ENCODE measurements at places on chromosomes 16 and 17.

DNA sequence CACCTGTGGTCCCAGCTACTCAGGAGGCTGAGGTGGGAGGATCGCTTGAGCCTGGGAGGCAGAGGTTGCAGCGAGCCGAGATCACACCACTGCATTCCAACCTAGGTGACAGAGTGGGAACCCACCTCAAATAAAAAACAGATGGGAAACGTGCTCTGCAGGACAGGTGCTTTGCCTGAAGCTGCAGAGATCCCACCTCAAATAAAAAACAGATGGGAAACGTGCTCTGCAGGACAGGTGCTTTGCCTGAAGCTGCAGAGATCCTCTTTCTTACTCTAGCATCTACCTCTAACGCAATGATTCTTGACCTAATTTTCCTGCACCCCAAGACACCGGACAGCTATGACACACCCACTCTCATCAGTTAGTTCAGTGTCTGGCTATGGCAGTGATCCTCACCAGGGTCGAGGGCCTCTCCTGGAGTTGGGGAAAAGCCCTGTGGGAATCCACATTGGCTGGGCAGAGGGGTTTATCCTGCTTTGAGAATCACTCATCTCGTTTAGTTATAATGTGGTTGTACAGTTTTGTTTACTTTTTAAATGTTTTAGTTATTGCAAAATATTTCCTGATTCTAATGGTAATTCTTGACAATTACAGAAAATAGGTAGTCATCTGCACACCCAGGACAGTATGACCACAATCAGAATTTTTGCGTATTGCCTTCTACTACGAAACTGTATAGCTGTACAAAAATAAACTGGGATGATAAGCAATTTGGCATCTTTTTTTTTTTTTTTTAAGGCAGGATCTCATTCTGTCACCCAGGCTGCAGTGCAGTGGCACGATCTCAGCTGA lies 11.4 kb downstream of the VPS53 start:
- peak; percentile 69 for DNase-seq

- DNase-seq, result no peak
Observed at GRCh38 chr17:48406936-48407567, 23.0 kb downstream of the SKAP1 start.

DNA sequence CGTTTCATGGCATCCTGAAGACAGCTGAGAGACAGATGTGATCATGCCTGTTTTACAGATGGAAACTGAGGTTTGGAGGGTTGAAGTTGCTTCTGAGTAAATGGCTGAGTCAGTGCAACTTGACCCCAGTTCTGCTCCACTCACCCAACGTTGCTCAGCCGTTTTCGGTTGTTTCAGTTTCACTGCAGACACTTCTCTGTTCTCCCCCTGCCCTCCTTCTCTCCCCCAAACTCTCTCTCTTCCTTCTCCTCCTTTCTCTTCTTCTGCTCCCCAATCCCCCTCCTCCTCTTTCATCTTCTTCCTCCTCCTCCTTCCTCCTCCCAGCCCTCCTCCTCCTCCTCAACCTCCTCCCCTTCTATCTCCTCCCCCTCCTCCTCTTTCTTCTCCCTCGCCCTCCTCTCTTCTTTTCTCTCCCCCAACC lies 9.4 kb upstream of the CEP20 start:
- no peak for DNase-seq

- DNase-seq, result no peak
Observed at GRCh38 chr16:49528060-49528865, 154.7 kb downstream of the C16orf78 start.

GRCh38 chr16:53091466-53092211 lies 36.8 kb downstream of the CHD9 start:
- DNase-seq, result no peak

- no peak for DNase-seq
Observed at GRCh38 chr16:65120831-65121721, 787 bp downstream of the CDH11 start.

DNA sequence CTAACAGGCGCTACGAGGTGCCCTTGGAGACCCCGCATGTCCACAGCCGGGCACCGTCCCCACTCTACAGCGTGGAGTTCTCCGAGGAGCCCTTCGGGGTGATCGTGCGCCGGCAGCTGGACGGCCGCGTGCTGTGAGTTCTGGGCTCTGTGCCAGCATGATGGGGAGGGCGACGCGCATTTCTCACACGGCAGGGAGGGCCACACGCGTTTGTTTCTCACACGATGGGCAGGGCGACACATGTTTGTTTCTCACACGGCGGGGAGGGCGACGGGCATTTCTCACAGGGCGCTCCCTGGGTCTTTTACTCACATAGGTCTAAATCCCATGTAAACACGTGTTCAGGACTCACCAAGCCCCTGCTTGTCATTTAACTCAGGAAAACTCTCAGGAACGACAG lies 4.4 kb downstream of the GAA start:
- DNase-seq, result peak; percentile 73

GRCh38 chr16:82761236-82761635 lies 134.5 kb downstream of the CDH13 start:
- no peak for DNase-seq

GRCh38 chr17:11803231-11803969 lies 193.9 kb downstream of the ZNF18 start:
- DNase-seq, result no peak

DNA sequence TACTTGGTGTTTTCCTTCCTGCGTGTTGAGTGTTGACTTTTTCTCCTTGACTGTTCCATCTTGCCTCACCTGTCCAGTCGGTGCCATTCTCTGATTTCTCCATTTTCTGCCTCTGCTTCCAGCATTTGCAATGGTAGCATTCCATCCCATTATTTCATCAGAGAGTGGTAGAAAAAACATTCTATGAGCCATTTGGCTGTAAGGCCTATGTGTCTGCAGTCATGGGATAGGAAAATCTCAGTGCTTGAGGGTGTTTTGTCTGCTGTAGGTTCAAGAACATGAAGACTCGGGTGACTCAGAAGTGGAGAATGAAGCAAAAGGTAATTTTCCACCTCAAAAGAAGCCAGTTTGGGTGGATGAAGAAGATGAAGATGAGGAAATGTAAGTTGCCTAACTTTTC lies 2.7 kb downstream of the UTP18 start:
- DNase-seq, result no peak

GRCh38 chr17:36653856-36654255 lies 52.5 kb downstream of the MRM1 start:
- no peak for DNase-seq

DNA sequence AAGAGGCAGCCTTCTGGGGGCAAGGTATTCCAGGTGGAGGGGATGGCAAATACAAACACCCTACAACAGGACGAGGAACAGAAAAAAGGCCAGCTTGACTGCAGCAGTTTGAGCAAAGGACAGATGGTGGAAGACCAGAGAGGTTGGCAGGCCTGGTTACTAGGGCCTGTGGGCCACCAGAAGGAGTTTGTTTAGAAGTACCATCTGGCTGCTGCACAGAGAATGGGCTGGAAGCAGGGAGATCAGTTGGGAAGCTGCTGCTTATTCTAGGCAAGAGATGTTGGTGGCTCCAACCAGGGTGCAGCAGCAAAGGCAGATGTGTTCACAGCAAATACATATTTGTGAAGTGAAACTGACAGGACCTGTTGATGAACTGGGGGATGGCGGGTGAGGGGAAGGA lies 2.9 kb upstream of the YPEL2 start:
- DNase-seq, result peak; percentile 15

GRCh38 chr17:640436-640835 lies 74.2 kb downstream of the VPS53 start:
- no peak for DNase-seq

- peak; percentile 66 for DNase-seq
Observed at GRCh38 chr17:78342449-78343186, 17.3 kb downstream of the SOCS3 start.

DNA sequence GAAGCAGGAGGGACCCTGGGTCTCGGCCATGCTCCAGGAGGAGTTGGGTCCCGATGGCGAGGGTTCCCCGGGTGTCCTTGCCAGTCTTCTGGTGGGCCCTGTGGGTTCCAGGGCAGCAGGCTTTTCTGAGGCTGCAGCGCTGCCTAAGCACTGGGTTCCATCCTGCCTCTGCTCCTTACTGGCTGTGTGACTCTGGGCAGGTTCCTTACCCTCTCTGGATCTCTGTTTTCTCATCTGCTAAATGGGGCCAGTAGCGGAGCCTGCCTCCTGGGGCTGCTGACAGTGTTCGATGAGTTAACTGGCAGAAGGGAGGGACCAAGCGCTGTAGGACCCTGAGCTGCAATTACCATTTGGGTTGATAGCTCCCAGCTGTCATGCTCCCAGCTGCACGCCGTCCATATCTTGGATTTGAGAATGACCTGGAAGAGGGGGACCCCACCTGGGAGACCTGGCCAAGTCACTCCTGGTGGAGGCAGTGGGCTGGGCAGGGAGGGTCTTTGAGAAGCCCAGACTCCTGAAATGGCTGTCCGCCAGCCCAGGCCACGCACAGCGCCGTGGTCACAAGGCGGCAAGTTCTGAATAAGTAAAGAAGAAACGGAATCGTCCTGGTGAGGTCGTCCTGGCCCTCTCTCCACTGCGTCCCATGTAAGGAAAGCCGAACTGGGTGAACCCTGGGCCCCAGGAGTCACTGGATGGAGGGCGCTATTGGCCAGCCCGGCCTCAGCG lies 47.2 kb upstream of the GSE1 start:
- DNase-seq, result no peak

DNA sequence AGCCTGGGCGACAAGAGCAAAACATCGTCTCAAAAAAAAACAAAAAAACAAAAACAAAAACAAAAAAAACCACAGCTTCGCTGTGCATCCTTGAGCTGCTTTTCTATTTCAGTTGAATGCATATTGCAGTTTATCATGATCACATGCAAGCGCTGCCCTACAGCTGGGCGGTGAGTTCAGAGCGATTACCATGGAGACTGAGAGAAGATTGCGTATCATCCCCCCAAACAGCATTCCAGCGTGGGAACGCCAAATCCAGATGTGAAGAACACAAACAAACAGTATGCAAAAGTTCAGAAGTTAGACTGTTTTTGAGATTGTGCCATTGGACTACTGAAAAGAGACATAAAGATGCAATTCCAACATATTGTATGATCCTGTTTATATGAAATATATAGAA lies 15.1 kb upstream of the SLC52A1 start:
- no peak for DNase-seq

DNA sequence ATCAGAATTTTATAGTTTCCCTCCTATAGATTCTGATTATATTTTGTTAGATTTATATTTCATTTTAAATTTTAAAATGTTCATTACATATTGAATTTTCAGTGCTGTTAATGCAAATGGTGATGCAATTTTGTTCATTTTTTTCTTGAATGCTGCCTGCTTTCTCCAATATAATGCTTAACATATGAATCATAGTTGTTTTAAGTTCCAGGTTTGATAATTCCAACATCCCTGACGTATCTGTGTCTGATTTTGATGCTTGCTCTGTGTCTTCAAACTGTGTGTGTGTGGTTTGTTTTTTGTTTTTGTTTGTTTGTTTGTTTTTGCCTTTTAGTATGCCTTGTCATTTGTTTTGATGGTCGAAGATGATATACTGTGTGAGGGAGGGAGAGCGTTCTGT lies 134.7 kb upstream of the ELAC2 start:
- no peak for DNase-seq

- DNase-seq, result no peak
Observed at GRCh38 chr16:60150907-60151306, 1416.8 kb upstream of the GOT2 start.

DNA sequence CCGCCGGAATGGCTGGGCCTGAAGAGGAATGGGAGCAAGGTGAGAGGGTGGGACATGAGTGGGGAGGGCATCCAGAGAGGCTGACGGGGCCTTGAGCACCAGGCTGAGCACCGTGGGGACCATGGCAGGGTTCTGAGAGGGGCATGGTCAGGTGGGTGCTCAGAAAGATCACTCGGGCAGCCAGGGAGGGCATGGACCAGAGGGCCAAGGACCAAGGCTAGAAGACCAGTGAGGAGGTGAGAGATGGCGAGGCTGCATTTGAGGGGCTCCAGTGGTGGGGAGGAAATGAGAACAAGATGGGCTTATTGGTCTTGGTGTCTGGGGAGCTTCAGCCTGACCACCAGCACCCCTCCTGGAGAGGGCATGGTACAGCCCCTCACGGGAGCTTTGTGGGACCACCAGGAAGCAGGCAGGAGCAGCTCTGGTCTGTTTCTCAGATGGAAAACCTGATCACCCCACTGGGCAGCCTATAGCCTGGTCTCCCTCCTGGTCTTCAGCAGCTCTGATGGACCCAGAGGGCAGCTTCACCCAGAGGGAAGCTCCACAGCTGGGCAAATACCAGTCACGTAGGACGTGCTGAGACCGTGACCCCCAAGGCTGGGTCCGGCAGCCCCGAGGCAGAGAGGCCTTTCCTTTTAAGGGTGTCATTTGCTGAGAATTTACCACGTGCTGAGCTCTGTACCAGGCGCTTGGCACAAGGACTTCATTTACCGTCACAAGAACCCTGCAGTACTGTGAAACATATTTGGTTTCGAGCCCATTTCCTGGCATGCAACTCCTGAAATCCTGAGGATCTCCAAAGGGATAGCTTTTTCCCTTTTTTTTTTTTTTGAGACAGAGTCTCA lies 11.4 kb upstream of the NCBP3 start:
- no peak for DNase-seq

DNA sequence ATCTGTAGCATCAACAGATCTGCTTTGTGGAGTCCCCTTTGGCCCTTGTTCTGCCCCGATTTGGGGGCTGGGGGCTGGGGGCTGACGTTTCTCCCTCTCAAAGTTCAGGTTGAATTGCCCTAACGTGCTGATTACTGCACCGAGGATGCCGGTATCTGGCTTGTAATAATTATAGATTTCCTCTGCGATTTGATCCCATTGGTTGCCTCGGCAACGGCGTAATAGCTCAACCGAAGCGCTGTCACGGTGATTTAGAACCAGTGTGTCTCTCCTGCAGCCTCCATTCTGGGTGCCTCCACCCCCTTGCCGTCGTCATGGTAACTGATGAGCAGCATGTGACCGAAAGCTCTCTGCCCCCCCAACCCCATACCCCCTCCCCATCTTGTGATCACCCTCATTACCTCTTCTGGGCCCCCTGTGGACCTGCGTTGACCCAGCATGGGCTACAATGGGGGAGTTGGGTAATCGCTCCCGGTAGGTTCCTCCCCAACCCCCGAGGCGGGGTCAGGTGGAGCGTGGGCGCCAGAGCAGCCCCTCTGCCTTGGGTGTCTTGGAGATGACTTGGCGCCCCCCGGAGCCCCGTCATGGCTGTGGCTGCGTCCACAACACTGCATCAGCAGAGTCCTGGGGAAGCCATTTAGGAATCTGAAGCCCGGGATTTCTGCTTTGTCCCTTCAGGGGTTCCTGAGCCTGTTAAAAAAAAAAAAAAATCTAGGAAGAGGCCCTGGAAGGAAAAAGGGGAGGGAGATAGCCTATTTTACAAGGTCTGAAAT lies 38.4 kb downstream of the ABAT start:
- DNase-seq, result peak; percentile 62

DNA sequence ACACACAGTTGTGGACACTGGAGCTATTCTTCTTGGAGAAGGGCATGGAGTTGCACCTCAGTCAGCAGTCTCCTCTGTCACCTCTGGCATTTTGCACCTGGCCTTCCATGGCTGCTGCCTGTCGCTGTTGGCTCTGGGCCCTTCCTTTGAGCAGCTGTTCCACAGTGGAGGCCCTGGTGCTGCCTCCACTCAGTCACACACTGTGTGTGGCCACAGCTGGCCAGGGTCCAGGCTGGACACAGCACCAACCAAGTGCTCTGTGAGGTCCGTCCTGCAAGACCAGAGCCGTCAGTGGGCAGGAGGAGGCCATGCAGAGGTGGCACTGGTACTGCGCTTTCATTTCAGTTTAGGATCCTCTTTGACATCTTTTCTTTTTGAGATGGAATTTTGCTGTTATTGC lies 21.6 kb upstream of the MED9 start:
- peak; percentile 52 for DNase-seq
